ENCODE measurements at places on chromosomes 7 and 10. TPM values are rescaled to one million over a fixed set of nuclear protein-coding genes. Genes with fewer than 3 reads are reported as not detected.

GRCh38 chr7:69060516-69060915, 537.8 kb upstream of the AUTS2 start:
- no peak for DNase-seq

DNA sequence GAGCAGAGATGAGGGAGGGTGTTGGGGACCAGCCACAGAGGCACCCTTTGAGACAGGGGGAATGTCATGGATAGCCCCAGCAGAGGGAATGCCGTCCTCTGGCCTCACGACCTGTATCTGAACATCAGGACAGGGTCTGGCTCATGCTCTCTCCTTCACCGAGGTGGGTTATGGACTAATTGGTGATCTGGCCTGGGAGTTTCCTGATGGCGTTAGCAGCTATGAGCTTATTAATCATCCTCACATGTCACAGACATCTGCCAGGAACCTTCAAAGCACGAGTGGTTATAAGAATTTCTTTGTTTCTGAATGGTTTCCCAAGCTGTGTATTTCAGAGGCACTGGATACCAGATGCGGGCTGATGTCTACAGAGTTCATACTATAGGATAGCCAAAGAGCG, 6.9 kb downstream of the CPA4 start:
- no peak for DNase-seq

DNA sequence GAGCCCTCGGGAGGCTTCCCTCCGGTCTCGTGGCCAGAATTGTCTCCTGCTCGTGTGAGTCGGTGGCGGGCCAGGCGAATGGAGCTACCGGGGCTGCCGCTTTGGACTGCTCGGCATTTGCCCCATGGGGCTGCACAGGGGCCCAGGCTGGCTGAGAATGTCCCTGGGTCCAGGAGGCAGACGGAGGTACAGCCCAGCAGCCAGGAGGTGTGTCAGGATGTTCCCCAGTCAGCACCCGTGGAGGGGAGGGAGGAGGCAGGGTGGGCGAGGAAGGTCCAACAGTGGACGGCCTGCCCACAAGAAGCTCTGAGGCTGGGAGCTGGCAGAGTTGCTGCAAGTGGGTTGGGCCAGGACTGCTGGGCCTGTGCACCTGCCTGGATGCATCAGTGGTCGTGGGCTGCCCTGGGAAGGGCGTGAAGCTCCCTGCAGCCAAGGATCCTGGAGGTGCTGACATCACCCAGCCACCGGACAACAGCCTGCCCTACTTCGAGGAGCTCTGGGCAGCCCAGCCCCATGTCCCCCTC, 46.4 kb downstream of the PDGFA start:
- DNase-seq = no peak

GRCh38 chr7:101624246-101625001, 4.7 kb downstream of the MYL10 start:
- no peak for DNase-seq

DNA sequence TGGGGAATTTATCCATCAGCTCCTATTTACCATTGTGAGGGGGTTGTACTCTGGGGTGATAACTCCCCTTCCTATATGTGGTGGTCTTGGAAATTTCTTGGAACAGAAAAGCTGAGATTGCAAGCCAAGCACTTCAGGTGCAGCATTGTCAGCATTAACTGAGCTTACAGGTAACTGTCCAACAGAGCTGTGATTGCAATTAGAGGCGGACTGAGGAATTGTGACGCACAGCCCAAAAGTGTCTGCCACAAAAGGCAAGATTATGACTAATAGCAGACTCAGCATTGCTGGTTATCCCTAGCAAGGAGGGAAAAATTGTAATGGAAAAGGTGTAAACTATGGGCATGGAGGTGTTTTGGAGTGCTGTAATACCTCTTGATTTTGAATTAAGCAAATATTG, 126.1 kb upstream of the AGR3 start:
- DNase-seq = no peak

- DNase-seq = no peak
Observed at GRCh38 chr7:133551466-133551865, 298.6 kb downstream of the EXOC4 start.

GRCh38 chr10:86007171-86007570, 359.4 kb downstream of the GRID1 start:
- no peak for DNase-seq

- DNase-seq = no peak
Observed at GRCh38 chr10:5234106-5234860, 37.6 kb downstream of the AKR1C4 start.

DNA sequence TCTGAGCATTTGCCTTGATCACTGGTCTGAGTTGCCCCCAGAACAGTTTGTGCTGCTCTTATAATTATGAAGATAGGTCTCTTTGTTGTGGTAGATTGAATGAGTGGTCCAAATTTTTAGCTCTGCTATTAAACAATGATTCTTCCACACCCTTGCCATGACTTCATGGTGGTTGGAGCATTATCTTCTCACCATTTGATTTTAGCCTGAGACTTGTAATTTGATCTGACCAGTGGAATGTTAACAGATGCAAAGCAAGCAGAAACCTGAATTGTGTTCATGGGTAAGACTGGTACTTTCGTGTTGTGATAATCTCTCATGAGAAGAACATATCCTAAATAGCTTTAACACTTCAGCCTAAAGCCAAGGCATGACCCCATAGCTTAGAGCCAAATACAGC, 139.1 kb downstream of the TFPI2 start:
- no peak for DNase-seq

GRCh38 chr7:127091620-127092019, 161.1 kb downstream of the GRM8 start:
- DNase-seq = no peak

GRCh38 chr10:69801434-69802315, at the start of gene COL13A1:
Gene COL13A1 (plus strand): TSS chr10:69801906. CDS start chr10:69802424, 518 bp downstream.
- DNase-seq = peak; percentile 60

The HOXA13 gene
- not detected for polyA plus RNA-seq

The SLC26A4 gene
- 0.53 TPM for polyA plus RNA-seq

The WDR86 gene
- 34.6 TPM for polyA plus RNA-seq
